GM12878 (cell line): ENCODE measurements at places on chromosomes 3 and 15.
A peak's percentile ranks its signal among the peaks of the same experiment; 100 is the strongest.

DNA sequence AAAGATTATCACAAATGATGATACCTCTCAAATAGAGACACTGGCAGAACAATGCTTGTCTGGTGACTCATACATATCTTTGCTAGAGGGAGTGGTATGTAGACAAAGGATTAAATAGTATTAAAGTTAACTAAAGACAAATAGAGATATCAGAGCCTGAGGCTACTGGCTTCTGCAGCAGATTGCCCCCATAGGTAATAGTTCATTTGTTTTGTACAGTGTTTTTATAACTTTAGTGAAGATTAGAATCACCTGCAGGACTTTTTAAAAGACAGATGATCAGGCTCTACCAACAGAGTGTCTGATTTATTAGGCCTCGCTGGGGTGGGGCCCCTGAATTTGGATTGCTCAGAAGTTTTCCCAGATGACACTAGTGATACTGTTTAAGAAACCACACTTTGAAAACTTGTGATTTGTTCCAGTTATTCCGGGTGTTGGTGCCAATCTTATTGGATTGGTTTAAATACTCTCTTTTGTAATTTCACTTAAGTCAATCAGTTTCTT lies 96.4 kb downstream of the NAALADL2 start:
- no peak for DNase-seq

GRCh38 chr3:156610154-156610553 lies 55.2 kb upstream of the SSR3 start:
- DNase-seq = no peak

- DNase-seq = no peak
Observed at GRCh38 chr3:145623349-145623748, 537.6 kb downstream of the PLOD2 start.

- no peak for DNase-seq
Observed at GRCh38 chr15:80404057-80404760, at the start of gene ARNT2. Gene ARNT2 (plus strand): TSS chr15:80404382. CDS start chr15:80404516, 134 bp downstream.

DNA sequence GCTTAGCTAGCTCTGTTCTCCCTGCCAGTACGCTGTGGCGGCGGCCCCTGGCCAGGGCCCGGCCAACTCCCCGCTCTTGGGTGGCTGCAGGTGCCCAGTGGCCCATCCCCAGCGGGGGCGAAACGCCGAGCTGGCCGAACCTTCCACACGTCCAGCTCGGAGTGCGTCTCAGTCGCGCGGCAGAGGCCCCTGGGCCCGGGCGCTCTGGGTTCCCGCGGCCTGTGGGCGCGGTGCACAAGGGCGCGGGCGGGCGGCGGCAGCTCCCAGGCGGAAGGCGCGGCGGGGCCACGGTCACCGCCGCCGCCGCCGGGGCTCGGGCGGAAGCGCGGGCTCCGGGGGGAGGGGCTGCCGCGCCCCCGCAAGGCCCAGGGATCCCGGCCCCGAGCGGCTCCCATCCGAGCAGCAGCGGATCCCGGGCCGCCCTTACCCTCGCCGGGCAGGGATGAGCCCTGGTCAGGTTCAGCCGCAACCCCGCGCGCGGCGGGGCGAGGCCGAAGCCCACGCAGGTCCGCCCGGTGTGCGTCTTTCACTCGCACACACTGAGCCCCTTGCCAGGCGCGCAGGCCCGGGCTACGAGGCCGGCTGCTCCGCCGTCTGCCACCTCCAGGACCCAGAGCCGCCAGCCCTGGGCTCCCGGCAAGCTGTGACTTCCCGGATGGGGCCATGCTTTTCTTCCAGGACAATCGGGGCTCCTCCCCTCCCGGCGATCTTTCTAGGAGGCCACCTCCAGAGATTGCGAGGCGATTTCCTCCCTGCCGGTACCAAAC lies 54.2 kb downstream of the CCDC54 start:
- DNase-seq = no peak

- DNase-seq = no peak
Observed at GRCh38 chr3:159319156-159319555, 517.3 kb downstream of the MFSD1 start.

- no peak for DNase-seq
Observed at GRCh38 chr15:73317651-73318462, 50.9 kb downstream of the HCN4 start.

DNA sequence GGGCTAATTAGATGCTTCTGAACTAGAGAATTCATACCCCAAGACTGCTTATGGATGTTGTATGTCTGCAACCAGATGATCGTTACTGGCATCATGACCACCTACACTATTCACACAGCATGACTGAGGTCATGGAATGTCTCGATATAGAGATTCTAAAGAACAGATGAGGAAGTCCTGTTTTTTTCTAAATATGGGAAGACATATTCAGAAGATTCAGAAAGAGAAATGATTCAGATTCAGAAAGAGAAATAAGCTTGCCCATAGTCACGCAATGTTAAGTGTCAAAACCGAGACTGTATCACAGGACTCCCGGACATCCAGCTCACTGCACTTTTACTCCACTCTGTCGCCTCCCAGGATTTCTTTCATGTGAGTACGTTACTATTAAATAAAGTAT lies 136.2 kb downstream of the TPRG1 start:
- no peak for DNase-seq

DNA sequence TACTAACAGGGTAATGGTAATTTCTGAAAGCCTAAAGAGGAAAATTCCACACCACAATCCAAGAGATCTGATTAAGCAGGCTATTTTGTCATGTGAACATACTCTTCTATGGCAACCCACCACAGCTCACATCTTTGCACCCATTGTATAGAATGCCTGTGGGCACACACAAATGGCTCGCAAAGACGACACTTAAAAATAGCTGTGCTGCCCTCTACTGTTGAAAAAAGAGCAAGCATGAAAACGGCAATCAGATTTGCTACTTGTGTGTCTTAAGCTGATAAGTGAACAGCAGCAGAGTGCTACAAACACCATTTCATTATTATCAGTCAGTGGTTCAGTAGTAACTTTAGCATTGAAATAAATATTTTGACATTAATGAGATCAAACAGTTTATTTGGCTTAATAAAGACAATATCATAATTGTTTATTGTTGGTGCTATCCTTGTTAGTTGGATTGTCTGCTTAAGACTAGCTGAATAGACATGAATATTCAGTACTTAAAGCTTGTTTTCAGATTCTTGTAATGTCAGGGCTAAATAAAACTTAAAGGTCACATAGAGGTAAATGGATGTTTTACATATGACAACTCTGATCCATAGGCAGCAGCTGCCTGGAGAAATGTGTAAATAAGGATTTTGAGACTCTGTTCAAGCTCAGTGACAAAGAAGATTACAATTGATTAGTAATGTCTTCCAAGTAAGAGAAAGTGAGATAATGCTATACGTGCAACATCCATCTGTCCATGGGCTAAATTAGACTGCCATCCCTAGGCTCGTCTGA lies 199.1 kb downstream of the LRRN1 start:
- peak; percentile 11 for DNase-seq

DNA sequence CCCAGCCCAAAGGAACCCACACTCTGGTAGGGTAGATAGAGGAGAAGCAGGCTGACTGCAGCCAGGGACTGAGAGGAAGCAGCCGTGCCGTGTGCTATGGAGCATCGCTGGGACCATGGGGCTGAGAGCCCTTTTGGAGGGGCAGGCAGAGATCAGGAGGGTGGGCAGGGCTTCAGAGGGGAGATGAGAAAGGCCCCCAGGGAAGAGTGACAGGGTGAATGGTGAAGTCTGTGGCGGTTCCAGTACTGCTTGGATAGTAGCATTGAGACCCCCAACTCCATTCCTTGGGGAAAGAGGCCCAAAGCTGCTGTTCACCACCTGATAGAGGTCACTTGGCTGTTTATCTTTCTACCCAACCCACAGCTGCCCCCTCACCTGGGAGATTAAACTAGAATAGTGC lies 80.0 kb upstream of the MRPS22 start:
- no peak for DNase-seq

- no peak for DNase-seq
Observed at GRCh38 chr15:66214246-66214645, 39.3 kb downstream of the MEGF11 start.

- DNase-seq = no peak
Observed at GRCh38 chr3:5431811-5432378, 244.4 kb downstream of the EDEM1 start.

GRCh38 chr3:153314038-153314437 lies 152.0 kb downstream of the RAP2B start:
- no peak for DNase-seq

DNA sequence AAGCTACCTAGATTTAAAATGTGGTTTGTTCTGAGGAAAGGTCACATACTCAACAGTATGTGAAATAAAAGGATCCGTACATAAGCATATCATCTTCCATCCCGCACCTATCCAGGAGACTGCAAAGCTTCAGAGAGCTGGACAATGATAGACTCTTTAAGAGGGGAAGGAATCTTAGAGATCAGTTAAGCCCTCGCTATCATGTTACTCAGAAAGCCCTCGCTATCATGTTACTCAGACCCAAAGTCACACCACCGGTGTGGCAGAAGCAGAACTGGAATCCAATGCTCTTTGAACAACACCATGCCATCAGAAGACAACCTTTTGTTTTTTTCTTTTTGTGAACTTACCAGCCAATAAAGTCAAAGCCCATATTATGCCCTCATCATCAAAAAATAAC lies 5.8 kb downstream of the ANO10 start:
- DNase-seq = no peak

DNA sequence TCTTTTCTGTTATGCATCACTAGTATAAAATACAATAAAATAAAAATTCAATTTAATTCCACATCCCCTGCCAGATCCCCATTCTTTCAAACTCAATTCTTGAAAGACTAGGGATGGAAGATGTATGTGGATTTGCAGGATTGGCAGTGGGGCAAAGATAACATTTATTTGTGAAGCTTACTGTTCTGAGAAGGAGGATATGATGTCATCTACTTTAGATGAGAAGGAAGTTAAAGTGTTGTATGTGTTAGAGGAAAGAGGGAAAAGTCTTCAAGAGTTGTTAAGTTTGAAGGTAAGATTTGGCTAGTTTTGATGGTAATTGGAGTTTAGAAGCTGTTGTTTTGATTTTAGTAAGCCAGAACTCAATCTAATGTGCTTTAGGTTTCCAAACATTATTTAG lies 845.1 kb upstream of the NR2F2 start:
- no peak for DNase-seq

- DNase-seq = peak; percentile 5
Observed at GRCh38 chr15:50675535-50676144, 11.0 kb downstream of the TRPM7 start.

DNA sequence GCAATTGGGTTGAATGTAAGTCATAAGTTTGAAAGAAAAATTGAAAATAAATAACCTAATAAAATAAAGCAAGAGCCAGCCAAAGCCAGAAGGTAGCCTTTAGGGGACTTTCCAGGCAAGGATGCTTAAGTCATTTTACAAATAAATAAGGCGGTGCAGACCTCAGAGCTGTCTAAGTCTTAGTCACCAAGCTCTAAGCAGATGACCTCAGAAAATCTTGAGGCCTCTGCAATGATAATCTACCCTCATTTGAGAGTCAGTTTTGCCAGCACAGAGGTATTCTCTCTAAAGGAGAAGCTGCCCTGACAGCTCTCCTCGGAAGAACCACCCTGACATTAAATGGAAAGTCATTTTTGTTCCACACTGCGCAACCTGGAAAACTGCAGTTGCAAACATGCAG lies 113.9 kb downstream of the OXNAD1 start:
- DNase-seq = no peak

DNA sequence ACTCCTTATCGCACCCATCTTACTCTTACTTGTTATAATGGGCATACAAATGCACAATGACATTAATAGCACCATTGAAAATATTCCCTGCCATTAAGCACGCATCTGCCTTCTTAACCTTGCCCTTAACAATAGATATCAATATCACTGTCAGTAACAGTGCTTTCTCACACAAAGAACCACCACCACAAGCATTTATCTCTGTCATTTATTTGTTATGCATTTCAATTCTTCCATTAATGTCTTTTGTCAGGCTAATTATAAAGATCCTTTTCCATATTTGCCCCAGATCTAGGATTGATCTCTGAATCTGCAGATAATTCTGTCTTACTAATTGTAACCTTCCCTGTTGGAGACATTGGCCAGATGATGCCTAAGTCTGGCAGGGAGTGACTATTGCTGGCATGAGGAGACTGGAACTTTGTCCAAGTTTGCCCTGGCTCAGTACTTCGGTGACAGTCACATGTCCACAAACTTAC lies 419.6 kb upstream of the TGFBR2 start:
- DNase-seq = no peak

DNA sequence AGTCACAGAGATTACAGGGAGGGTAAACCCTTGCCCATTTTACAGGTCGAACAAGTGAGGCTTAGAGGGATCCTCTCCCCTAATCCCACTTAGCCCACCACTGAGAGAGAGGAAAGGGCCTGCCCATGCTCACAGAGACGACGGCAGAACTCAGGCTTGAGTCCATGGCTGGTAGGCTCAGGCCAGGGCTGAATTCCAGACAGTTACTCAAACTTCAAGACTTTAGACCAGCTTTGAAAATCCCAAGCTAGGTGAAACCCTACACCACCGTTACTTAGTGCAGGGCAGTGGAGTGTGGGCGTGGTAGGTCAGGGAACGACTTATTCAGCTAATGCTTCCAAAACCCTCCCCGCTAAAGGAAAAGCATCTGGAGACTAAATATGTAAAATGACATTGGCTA lies 16.4 kb downstream of the GRIP2 start:
- DNase-seq = no peak

GRCh38 chr15:90885432-90886290 lies 1.4 kb downstream of the FES start:
- DNase-seq = no peak

GRCh38 chr3:150462108-150462507 lies 54.0 kb downstream of the TSC22D2 start:
- DNase-seq = no peak

- no peak for DNase-seq
Observed at GRCh38 chr3:111737047-111737705, 121.9 kb upstream of the PHLDB2 start.

DNA sequence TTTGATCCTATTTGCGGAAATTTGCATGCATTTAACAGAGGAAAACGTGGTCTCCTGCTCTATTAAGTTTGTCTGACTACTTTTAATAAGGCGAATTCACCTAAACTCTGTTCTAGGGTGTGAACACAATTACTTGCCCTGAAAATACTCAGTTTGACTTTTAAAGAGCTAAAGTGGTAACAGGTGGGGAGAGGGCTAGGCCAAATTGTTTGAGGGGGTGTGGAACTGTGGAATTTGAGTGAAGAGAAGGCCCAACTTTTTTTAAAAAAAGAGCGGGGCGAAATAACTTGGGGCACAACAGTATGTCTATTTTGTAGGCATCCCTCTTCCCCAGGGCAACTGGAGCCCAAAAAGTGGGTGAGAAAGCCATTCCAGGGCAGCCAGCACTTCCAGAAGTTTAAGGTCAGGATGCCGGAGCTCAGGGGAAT lies 580 bp upstream of the FXR1 start:
- no peak for DNase-seq

- no peak for DNase-seq
Observed at GRCh38 chr15:38624244-38625205, 59.9 kb upstream of the RASGRP1 start.

DNA sequence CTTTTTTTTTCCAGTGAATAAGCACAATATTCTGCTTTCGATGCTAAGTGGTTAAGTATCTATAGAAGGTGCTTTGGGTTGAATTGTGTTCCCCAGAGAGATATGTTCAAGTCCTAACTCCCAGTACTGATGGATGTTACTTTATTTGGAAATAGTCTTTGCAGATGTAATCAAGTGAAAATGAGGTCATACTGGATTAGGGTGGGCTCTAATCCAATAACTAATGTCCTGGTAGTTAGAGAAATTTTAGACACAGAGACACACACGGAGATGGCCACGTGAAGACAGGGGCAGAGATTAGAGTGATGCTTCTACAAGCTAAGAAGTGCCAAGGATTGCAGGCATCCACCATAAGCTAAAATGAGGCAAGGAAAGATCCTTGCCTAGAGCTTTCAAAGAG lies 662.3 kb downstream of the NAALADL2 start:
- no peak for DNase-seq

- no peak for DNase-seq
Observed at GRCh38 chr3:32734756-32735155, 49.8 kb downstream of the CNOT10 start.
